ENCODE measurements at places on chromosomes 13 and 19.

DNA sequence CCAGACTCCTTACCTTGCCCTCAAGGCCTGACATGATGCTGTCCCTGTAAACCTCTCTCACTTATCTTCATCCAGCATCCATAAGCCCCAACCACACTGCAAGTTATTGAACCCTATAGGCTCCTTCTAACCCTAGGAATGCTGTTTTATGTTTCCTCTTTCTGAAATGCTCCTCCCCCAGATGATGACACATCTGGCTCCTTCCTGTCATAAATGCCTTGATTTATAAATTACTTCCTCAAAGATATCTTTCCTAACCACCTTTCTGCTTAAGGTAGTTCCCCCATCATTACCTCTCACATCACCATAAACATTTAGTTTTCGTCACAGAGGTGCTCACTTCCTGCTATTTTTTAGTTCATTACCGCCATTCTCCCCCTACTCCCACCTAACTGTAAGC, 12.3 kb downstream of the RUBCNL start:
- no peak for DNase-seq

- DNase-seq = no peak
Measured at GRCh38 chr13:111856571-111856970, 210.4 kb upstream of the SOX1 start.

DNA sequence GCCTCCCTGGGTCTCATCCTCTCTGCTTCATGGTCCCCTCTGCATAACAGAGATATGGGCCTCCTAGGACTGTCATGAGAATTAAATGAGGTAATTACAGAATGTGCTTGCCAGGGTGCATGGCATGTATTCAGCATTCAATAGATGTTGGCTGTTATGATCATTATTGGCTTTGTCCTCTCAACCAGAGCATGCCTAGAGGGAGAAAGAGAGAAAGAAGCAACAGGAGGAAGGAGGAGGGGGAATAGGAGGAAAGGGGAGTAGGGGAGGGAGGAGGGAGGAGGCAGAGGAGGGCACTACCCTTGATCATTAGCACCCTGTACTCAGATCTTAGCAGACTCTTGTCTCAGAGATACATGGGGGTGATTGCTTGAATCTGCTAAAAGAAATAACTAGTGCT, 41.0 kb upstream of the SIAH3 start:
- no peak for DNase-seq

DNA sequence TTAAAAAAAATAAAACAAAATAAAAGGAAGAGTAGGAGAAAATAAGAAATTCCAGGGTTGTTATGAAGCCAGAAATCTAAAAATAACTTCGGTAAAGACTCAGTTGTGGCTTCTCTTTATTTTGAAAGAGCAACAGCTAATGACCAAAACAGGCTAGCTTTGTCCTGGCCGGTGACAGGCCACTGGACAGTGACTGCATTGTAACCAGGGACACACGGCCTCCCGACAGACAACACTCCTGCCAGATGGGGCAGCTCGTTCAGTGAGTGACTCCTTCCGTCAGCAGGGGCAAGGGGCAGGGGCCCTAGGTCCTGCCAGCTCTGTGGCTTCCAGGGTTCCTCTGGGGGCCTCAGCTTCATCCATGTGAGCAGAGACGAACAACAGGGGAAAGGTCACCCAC, 173.4 kb downstream of the KATNAL1 start:
- DNase-seq = no peak

GRCh38 chr13:100182900-100183490, 94.1 kb downstream of the PCCA start:
- no peak for DNase-seq

- no peak for DNase-seq
Measured at GRCh38 chr13:23642110-23642509, 71.9 kb downstream of the TNFRSF19 start.
